ENCODE measurements at places on chromosomes 4 and X. TPM values are rescaled to one million over a fixed set of nuclear protein-coding genes. Genes with fewer than 3 reads are reported as not detected.

The POU3F4 gene
- not detected for total RNA-seq

The FAM9C gene
- not detected for total RNA-seq

The IL15 gene
- 2.0 TPM for total RNA-seq

The ALB gene
- not detected for total RNA-seq

The SGMS2 gene
- 78.6 TPM for total RNA-seq

GRCh38 chrX:15310117-15310516 is 5.3 kb downstream of the ASB11 start:
- DNase-seq: peak; percentile 60

DNA sequence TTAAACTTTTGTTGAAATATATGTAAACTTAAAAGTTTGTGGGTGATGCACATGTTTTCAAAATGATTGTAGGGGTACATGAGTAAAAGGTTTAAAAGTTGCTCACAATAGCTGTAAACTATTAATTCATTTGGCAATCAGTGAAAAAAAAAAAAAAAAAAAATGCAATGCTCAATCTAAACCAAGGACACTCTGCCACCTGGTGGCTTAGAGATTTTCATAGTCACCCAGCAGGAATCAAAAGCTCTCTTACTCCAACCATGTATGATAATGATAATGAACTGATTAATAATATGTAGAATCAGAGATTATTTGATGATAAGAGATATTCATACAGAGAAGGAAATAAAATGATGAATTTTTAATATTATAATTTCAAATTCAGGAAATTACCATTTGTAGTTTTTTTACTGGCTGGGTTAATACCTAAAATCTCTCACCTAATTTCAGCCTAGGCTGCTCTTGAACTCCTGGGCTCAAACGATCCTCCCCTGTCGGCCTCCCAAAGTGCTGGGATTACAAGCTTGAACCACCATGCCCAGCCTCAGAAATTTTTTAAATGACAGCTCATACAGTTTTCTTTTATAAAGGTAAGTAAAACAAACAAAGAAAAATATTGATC is 46.9 kb upstream of the SLC25A4 start:
- no peak for DNase-seq

The ANTXR2 gene
- 42.9 TPM for total RNA-seq

DNA sequence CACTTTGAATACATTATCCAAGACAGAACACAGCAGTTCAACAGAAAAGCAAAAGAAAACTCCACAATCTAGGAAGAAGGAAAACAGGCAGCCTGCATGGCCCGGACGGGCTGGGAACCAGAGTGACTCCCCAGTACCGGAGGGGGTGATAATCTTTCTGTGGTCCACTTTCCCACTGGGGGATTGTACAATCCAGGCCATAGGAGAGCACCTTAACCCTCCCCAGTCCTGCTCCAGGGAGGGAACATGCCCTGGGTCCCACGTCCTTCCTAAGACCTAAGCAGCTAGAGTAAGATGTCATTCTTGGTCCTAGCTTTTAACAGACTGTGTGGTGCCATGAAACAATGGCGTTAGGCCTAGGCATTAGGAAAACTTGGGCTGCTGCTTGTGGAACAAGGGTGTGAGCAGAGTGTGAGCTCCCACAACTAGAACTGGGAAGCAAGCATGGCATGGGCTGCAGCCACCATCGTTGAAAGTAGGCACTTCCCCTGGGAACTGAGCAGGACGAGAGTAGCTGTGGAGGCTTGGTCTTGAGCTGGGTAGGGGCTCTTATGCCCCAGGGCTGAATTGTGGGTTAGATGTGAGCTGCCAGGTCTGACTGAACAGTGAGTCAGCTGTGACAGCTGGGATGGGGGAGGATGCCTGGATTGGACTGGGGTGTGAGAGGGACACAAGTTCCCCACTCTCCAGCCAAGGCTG is 42.4 kb downstream of the NAT8L start:
- DNase-seq: no peak

DNA sequence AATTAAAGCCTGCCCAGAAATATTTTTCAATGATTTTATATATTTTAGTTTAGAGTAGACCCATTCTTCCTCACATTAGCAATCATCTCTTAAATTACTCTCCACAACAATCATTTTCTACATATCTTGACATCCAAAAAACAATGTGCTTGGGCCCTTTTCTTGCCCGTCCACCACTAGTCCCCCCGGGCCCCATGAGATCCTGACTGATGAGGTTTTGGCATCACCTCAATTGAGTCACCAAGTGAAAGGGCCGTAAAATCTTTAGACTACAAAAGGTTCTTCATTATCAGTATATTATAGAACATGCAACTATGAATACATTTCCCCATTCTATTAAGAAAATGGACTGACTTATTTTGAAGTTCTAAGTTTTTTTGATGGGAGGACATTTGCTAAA is 4.0 kb upstream of the CDKL2 start:
- no peak for DNase-seq

The GRIA3 gene
- total RNA-seq: not detected

The CXCL11 gene
- total RNA-seq: 2.6 TPM

DNA sequence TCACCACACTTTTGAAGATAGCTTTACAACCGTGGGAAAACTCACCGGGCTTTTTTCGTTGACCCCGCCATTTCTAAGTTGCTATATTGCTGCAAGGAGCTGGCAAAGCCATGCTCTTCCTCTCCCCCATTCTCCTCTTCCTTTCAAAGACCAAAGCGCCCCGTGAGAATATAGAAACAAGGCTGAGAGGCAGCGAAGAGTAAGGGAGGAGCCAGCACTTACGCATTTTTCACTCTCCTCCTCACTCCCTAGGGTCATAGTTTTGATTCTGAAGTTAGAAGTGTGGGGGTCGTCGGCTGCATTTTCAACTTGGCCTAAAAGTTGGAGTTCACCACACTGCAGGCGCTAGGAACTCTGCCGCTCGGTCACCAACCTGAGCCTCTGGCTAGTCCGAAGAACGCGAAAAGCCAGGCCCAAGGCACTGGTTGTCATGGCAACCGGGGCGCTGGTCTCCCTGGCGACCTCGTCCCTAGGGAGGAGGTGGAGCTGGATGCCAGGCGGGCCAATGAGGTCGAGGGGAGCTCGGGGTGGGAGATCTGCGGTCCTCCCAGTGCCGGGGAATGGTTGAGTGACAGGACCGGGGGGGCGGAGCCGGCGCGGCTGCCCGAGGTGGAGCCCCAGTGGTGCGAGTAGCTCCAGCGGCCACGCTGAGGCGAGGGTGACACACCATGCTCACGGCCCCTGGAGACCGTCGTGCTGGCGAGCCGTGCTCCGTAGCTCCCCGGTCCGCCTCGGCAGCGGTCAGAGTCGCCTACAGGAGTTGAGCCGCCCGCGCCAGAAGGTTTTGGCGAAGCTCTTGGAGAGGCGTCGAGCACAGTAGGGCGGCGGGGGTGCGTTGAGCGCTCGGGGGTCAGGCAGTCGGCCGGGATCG is at the start of gene PTPN13:
Gene PTPN13 (plus strand): TSS at position 628 of the 871 bp plus-strand sequence. CDS start 40,942 bp downstream, outside the sequence.
- peak; percentile 89 for DNase-seq

DNA sequence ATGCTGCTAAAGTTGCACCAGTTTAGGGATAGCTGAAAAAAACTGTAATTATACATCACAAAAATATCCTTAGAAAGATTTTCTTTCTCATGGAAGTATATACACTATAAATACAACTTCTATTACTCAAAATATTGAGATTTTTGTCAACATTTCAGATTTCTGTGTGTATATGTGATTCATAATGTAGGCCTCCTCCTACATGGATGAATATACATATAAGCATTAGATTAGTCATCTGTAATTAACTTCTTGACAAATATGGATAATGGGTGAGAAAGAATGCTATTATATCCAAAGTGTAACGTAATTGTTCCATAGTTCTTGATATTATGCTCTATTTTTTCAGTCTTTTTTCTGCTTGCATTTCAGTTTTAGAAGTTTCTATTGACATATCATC is 124.9 kb downstream of the CBLL2 start:
- DNase-seq: no peak

GRCh38 chr4:26175006-26175786 is 145.6 kb upstream of the RBPJ start:
- DNase-seq: no peak

DNA sequence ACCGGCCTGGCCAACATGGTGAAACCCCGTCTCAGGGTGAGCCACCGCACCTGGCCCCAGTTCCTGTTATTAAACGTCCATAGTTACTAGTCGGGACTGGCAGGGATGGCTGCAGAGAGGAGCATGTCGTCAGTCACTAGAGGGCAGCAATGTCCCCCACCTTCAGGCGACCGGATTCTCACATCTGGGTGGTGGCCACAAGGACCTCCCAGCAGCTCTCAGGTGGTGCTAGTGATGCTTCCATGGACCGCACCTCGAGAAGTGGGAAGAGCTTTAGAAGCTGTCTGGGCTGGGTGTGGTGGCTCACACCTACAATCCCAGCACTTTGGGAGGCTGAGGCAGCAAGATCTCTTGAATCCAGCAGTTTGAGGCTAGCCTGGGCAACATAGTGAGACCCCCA is 13.3 kb upstream of the IL3RA start:
- no peak for DNase-seq

DNA sequence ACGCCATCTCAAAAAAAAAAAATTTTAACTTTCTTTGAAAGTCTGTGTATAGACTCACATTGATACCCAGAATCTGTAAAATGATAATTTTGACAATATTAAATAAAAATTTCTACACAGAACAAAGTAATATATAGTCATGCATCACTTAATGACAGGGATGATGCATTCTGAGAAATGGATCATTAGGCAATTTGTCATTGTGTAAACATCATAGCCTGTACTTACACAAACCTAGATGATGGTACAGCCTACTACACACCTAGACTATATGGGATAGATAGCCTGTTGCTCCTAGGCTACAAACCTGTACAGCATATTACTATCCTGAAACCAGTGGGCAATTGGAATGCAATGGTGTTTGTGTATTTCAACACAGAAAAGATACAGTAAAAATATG is 107.7 kb downstream of the BLTP1 start:
- DNase-seq: no peak

DNA sequence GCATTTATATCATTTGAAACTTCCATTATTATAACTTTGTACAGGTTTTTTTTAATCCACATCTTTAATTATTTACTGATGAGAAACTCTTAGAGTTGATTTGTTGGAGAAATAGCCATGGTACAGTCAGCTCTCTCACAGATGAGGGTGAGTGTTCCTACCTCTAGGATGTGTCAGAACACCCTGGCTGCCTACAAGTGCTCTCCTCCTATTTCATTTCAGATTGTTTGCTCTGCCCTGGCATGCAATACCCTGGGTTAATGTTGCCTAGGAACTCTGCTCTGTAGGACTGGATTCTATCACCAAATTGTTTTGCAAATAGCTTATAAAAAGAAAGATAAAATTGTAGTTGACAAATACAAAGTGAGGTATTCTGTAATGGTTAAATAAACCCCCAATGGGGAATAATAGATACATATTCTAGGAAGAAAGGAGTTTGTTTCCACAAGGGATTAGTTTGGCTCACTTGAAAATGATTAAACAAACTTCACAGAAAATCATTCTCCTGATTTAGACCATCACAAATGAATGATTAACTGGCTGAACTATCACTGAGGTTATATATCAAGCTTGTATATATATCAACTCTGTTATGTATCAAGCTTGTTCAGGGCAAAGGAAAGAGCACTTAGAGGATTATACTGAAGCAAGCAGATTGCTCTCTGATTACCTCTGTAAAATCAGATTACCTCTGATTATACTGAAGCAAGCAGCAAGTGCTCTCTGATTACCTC is 150.0 kb downstream of the PDE5A start:
- no peak for DNase-seq

The SORCS2 gene
- total RNA-seq: not detected

- DNase-seq: no peak
Measured at GRCh38 chr4:100340512-100341485, 150.5 kb upstream of the DDIT4L start.

The HNRNPD gene
- total RNA-seq: 44.1 TPM

DNA sequence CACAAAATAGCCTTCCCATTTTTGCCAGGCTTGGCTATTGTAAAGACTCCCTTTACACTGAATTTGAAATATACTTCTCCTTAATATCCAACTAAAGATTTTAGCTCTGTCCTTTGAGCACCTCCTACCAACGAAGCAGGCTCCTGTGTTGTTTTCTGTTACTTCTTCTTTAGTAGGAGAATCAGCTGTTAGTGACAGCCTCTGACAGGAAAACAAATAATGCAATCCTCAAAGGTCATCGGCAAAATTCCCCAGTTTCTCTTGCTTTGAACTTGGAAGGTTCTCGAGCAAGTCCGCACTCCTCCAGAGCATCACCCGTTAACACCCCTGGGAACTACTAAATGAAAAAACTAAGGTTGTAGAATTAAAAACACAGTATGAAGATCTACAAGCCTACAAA is 66.9 kb downstream of the MANBA start:
- no peak for DNase-seq

DNA sequence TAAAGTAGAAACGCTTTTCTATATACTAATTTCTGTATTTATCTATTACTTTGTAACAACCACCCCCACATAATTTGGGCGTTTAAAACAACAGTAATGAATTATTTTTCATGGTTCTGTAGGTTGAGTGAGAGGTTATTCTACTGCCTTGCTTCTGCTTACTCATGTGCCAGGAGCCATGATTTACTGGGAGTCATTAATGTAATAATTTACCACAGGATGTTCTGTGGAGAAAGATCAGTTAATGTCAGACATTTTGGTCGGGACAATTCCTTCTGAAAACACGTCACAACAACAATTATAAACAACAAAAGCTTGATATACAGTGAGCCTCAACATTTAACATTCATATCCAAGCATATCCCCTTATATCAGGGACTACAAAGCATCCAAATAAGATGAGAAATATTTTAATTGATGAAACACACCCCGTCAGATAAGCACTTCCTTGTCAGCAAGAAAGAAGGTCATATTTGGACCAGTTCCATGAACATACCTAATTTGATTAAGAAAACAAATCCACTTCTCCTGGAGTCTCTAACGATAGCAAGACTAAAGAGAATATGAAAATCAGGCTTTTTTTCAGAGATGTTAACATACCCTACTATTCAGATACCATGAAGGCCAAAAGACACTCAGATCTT is 238.5 kb downstream of the PRDM5 start:
- DNase-seq: no peak

Measured in pulmonary artery endothelial cell (primary cell).